Activated CD4-positive, alpha-beta T cell treated with anti-CD3 and anti-CD28 coated beads for 4 hours (primary cell): ENCODE measurements at places on chromosomes 12 and 14.

GRCh38 chr14:67389275-67389674 lies 22.7 kb downstream of the PLEK2 start:
- no peak for DNase-seq

DNA sequence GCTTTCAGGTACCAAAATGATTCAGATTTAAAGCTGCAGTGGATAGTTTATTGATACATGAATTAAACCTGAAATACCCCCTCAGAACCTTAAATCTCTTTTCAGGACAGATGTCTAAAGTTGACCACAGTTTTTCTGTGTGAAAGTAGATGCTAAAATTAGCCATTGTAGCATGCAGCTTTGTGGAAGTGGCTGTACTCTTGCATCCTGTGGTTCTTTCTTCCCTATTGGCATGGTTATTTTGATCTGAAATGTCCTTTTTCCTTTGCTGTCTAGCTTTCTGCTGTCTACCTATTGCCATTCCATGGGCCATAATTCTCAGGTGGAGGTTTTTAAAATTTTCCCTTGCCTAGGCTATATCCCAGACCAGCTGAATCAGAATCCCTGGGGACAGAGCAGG lies 455.6 kb downstream of the ZFP36L1 start:
- DNase-seq = no peak

- DNase-seq = no peak
Measured at GRCh38 chr12:113796852-113797534, 169.1 kb downstream of the RBM19 start.

DNA sequence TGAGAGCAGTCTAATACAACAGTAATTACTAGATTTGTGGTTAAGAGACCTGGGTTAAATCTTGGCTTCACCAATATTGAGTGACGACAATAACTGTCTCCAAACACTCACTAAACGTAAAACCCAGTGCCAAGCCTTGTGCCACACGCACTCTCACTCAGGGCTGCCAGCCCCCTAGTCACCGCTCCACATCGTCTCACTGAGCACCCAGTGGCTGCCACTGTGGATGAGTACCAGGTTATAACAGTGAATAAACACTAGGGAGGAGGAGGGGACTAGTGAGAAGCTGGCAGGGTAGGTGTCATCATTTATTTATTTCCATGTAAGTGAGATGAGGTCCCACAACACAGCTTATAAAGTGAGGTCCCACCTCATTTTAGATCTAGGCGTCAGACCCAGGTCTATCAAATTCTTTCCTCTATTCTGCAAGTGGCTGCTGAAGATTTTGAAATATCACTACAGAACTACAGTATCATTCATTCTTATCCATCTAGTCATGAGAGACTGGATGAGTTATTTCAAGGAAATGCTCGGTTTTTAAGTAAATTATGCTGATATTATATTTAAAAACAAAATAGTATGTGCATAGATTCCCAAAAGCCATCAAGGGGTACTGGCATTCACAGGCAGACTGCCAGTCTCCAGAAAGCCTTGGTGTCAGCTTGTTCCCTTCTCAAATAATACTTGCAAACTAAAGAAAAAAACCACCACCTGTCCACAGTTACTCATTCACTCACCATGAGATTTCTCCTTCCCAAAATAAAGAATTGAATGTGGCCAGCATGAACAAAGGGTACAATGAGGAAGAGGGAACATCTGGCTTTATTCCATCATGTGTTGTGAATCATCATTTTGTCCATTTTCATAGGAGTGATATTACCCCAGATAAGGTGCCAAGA lies 84.0 kb downstream of the PTPN21 start:
- no peak for DNase-seq

DNA sequence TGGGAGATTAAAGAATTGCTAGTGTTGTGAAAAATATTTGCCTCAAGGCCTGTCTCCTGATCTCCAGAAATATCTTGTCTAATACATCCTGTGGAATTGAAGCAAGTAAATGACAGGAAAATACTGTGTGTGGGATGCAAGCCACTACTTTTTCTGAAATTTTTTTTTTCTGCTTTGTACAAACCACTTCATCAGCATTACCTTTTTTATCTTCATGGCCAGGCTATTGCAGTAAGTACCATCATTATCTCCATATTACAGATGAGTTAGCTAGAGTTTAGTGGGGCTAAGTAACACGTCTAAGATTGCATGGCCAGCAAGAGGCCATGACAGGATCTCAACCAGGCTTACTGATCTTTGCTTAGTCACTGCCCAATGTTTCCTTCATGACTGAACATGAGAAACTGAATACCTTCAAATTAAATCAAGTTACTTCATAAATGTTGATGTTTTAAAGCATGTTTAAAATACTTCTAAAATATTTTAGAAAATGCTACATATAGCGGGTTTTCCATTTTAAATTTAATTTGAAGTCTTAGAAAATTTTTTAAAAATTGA lies 273.7 kb downstream of the SLC6A15 start:
- DNase-seq = no peak

GRCh38 chr14:69012256-69012953 lies 33.3 kb upstream of the ACTN1 start:
- DNase-seq = no peak

- DNase-seq = no peak
Measured at GRCh38 chr14:104924421-104925213, at the start of gene PLD4. Gene PLD4 (plus strand): TSS chr14:104924879. CDS start chr14:104927141, 2,262 bp downstream.

- DNase-seq = no peak
Measured at GRCh38 chr14:94655169-94655710, 43.0 kb downstream of the SERPINA3 start.

DNA sequence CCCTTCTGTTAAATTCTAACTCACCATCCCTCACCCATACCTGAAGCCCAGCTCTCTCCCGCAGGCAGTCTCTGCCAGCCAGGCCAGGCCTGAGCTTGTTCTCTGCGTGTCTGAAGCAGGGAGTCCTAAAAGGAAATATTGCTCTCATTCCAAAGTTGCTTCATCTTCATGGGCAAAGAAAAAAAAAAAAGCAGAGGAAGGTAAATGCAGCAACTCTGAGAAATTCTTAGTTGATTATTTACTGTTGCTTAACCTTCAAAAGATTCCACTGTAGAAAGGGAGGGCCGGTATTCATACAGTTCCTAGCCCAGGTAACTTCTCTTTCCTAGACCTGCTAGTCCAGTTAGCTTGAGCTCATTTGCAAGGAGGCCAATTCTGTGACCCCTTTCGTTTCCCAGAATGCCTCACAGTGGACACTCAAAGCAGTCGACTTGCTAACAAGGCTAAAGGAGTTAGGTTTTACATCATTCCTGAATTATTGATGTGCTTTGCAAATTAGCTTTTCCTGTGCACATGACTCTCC lies 193.5 kb upstream of the EEA1 start:
- DNase-seq = no peak
